ENCODE measurements at places on chromosomes 4 and X.

GRCh38 chr4:150682126-150682525 lies 100.2 kb downstream of the MAB21L2 start:
- no peak for DNase-seq

DNA sequence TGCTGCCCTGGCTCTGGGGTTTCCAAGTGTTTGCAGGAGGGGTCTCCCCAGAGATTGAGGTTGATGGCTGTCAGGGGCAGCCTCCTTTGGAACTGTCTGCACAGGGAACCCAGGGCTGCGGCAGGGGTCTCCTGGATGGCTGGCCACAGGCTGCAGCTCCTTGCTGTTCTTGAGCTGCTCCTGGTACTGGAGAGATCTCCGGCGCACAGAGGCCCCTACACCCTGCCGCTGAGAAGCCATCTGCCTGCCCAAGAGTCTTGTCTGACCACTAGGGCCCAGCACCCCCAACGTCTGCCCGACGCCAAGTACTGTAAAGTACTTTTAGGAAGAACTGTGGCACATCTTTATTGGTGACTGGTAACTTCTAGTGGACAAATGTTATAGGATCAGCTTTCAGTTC lies 13.5 kb downstream of the STIM2 start:
- no peak for DNase-seq

DNA sequence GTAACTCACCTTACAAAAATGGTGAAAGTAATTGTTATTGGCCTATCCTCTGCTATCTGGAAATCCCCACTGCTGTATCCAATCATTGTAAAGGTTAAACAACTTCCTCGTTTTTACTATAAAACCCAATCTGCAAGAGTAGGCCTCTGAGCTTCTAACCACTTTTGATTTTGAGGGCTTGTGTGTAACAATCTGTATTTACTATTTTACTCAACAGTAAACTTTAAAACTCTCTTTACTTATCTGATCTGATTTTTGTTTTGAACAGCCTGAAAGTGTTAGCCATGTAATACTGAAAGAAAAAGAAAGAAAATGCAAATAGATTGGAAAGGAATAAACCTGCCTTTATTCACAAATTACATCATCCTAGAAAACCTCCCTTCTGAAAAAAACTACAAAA lies 63.1 kb downstream of the SLC10A7 start:
- DNase-seq = no peak

DNA sequence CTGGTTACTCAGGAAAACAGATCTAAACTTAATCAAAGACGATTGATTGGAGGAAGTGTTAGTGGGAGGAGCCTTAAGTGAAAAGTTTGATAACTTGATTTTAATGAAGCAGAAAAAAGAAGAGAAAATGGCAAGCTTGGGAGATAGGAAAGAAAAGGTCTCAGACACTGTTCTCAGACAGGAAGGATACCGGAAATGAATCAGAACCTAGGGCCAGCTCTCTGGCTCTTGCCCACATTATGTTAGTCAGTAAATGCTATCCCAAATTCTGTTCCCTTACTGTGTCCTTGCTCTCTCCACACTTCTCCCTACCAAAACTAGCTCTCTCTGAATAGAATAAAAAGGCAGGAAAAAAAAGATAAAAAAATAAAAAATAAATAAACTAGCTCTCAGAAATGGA lies 48.6 kb upstream of the TMEM164 start:
- DNase-seq = no peak

DNA sequence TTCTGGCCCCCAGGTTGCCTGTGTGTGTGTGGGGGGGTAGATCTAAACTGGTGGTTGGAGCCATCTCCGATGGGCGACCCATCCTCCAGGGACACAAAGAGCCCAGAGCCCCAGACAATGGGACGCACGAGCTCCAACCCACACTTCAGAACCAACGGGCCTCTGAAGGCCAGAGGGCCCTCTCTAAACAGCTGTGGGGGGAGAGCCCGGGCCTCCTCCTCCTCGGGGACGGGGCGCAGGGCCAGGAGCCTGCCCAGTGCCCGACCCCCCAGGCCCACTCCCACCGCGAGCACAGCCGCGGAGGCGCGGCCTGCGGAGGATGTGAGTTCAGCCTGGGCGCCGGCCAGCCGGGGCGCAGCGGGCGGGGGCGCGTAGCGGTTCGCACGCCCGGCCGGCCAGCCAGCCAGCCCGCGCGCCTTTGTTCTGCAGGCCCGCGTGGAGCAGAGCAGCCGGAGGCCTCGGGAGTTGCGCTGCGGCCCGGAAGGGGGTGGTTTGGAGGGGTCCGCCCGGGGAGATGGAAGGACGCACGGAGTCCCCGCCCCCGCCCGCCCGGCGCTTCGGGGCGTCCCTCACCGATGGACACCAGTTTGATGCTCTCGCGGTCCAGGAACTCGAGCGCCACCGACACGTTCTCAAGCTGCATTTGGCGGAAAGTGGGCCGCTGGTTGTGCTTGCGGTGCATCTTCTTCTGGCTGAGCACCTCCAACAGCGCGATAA lies 4.0 kb downstream of the FLNA start:
- DNase-seq = no peak

GRCh38 chrX:154873329-154873728 lies 12.8 kb upstream of the F8A1 start:
- no peak for DNase-seq

- DNase-seq = no peak
Observed at GRCh38 chrX:18016941-18017340, 155.8 kb upstream of the RAI2 start.

- no peak for DNase-seq
Observed at GRCh38 chr4:82042042-82042441, 331.7 kb downstream of the HNRNPD start.

DNA sequence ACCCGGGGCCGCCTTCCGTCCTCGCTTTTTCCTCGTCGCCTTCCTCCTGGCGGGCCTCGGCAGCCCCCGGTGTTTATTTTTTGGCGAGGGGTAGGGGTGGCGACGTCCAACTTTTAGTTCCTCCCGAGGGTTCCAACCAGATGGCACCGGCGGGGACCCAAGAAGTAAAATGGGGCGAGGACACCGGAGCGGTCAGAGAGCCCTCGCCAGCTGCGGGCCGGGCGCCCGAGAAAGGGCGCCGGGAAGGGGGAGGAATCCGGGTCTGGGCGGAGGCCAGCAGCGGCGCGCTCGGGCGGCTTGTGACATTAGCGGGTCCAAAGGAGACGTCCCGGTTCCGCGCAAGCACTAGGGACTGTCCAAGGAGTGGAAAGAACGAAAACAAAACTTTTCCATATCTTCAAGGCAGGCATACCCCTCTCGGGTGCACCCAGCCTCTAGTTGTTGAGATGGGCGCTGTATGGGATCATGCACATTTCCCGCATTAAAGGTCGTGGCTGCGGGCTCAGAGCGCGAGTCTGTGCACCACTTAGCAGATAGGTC lies 691 bp upstream of the USP46 start:
- DNase-seq = peak; percentile 61

DNA sequence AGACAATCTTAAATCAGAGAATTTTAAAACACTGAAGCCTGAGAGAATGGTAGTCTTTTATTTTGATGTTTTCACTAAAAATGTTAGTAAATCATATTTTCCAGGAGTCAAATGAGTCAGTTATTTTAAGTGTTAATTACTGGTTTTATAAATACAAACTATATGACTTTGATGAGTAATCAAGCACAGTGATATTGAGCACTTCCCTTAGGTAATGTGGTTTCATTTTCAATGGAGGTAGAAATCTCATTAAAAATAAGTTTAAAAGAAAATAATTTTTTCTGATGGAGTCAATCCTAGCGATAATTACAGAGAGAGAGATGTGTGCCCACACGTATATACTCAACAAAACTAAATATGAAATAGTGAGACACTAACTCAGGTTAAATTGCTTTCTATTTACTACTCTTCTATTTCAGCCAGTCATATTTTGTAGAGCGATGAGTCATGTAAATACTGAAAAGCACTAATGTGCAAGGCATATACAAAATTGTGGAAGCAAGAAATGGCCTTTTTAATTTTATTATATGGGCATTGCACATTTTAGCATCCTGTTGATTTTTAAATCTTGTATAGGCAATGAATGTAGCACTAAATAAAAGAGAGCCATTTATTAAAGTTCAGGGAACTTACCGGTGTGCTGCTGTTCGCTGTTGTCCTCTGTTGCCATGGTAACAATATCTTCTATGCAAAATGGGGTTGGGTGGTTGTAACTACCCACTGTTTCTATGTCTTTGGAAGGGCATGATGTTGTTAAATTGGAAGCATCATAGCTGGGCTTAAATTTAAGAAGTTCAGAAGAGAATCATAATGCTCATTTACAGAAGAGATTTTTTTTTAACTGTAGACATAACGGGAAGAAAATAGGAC lies 513.7 kb downstream of the TLL1 start:
- DNase-seq = no peak

- DNase-seq = no peak
Observed at GRCh38 chr4:152148057-152148456, 387.2 kb upstream of the GATB start.

DNA sequence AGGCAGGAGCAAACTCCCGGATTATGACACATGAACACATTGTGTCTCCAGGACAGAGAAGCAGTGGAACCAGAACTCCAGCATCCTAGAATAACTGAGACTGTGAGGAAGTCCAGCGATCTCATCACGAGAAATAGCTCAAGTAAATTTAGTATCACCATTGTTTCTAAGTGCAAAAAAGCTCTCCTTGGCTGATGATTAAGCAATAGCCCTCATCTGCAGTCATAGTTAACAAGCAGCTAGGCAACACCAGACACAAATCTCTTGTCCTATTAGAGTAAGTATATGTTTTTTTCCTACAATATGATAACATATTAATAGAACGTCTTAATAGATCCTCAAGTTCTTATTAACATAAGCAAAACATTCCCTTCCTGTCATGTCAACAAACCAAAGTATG lies 2.4 kb upstream of the CFAP299 start:
- no peak for DNase-seq

GRCh38 chr4:15147714-15148113 lies 145.4 kb downstream of the CPEB2 start:
- DNase-seq = no peak

DNA sequence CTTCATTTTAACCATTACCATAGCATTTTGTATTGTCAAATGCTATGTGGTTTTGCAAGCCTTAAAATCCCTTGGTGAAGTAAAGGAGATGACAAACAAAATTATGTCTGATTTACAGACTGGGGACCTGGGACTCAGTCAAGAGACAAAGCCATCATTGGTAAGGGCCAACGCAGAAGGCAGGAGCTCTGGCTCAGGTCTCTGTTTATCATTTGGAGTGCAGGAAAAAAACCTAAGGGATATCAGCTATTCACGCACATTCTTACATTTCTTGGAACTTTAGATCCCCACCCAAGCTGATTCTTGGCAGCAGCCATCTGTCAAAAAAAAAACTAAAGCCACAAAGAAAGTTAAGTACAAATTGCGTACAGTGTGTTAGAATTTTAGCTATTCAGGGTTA lies 731.9 kb downstream of the STPG2 start:
- no peak for DNase-seq

- no peak for DNase-seq
Observed at GRCh38 chr4:101244349-101244748, 103.0 kb downstream of the PPP3CA start.

DNA sequence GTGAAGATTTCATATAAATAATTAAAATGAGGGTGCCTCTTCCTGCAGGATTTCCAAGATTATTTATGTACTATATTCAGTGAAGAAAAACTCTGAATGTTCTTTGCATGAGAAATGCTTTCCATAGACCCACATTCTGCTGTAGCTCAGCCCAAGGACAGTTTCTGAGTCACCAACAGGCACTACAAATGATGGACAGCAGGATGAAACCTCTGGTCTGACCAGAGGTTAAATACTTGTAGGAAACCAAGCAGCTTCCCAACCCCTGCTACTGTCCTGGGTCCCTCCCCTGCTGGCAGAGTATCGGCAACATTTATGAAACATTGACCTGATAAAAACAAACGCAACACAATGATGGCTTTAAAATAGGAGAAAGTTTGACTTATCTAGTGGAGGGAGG lies 73.1 kb downstream of the CXXC4 start:
- DNase-seq = no peak

- DNase-seq = no peak
Observed at GRCh38 chrX:4935846-4936245, 1222.4 kb upstream of the PRKX start.

DNA sequence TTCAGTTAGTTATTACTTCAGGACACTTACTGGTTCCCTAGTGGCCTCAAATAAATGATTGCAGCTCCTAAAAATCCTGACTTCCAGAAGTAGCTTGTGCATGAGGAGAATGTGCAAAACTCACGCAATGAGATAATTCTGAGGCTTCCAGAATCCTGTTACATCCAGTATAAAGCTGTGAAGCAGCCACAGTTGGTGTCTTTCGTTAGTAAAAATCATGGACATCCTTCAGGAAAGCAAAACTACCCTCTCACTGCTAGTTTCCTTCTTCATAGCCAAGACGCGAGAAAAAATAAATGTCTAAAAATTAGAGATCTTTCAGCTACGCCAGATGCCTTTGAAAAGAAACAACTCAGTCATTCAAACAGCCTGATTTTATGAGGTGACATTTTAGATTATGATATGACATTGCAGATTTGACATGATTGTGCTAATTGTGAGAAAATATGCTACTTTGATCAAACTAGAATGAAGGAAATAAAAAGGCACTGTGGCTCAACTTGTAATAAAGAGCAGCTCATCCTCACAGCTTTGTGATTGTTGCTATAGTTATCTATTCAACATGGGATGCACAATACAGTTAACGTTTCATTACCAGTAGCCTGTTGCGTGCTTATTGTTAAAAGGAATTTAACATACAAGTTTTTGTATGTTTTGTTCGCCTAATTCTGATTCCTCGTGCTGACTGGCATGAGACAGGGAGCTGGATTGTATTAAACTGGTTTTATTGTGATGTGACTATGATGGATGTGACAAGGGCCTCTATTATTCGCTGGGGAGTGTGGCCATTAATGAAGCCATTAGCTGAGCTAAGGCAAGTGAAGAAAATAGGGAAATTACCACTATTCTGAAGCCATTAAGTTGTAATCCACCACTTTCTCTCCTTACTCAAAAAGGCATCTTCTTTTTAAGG lies 40.5 kb downstream of the AFF2 start:
- DNase-seq = no peak

DNA sequence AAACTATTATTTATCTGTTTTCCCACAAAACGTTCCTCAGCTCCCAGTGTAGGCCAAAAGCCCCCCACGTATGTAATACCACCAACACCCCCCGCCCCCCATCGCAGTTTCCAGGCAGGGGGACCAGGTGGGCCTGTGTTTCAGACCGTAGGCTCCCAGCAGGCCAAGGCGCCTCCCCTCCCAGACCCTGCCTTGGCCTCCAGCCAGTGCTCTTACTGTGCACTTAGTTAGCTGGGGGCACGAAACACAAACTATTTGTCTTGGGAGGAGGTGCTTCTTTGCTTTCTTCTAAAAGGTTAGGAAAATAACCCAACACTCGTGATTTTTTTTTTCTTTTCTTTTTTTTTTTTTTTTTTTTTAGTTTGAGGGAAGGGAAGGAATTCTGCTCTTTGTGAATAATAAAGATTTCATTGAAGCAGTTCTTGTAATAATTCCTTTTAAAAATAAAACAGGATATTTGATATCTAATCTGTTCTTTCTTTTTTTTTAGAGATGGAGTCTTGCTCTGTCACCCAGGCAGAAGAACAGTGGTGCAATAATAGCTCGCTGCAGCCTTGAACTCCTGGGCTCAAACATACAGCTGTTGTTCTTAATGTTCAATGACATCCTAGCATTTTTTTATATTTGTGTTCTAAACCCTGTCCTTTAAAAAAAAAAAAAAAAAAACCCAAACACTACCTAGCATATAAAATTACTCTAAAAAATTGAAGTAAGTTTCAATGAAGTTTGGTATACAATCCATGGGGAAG lies 83.0 kb upstream of the CLDN34 start:
- no peak for DNase-seq

GRCh38 chrX:75887833-75888232 lies 102.8 kb upstream of the MAGEE2 start:
- no peak for DNase-seq

Data from anterior cingulate cortex (tissue), 58 donors.